Foreskin fibroblast (primary cell): ENCODE measurements at places on chromosomes 2 and 18.

GRCh38 chr2:148998165-148998830, 40.2 kb upstream of the LYPD6B start:
- no peak for DNase-seq

GRCh38 chr2:86552889-86553288, 10.4 kb downstream of the CHMP3 start:
- DNase-seq: no peak

- peak; percentile 76 for DNase-seq
Measured at GRCh38 chr2:106115250-106115649, 78.9 kb downstream of the UXS1 start.

DNA sequence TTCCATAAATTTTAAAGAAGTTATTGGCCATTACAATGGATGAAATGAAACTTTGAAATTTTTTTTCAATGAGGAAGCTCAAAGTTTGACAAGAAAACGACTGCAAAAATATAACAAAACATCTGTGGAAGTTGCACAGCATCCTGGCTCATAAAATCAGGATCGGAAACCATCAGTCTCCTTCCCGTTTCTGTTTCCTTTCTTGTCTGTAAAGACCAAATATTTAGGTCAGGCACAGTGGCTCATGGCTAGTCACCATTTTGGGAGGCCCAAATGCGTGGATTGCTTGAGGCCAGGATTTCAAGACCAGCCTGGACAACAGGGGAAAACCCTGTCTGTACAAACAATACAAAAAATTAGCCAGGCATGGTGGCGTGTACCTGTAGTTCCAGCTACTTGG, 27.6 kb upstream of the SSB start:
- no peak for DNase-seq

DNA sequence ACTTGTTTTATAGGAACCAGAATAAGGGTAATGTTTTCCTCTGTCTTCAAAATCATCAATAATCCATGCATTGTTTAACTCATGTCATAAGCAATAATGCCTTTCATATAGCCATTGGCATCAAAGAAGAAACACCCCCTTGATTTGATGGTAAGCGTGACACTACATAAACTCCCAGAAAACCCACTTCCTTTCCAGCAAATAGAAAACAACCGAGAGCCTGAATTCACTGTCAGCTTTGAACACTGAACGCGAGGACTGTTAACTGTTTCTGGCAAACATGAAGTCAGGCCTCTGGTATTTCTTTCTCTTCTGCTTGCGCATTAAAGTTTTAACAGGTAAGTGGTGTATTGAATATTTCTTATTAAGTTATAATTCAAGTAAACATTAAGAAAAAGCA, at the start of gene ICOS:
ICOS (plus strand) TSS at position 229 of the 400 bp plus-strand sequence; CDS start at position 281, 52 bp downstream.
- no peak for DNase-seq

DNA sequence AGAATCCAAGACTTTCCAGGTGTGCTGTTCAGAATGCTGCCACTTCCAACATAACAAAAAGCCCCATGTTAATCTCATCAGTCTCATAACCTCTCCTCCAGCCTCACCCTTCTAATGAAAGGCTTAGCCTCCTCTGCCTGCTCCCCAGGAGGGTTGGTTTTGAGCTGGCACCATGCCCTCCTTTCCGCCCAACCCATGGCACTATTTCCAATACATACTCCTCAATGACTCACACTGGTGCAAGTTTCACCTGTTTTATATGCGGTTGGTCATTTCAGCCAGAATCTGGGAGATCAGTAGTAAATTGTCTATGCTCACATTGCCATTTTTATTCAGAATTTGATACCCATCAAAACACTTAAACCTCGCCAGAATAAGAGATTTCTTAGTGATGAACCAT, 157.6 kb upstream of the NRP2 start:
- DNase-seq: no peak
